DMS 273 treated with DMSO at 0.1 percent for 48 hours (cell line): ENCODE measurements at places on chromosomes 1 and 21.

DNA sequence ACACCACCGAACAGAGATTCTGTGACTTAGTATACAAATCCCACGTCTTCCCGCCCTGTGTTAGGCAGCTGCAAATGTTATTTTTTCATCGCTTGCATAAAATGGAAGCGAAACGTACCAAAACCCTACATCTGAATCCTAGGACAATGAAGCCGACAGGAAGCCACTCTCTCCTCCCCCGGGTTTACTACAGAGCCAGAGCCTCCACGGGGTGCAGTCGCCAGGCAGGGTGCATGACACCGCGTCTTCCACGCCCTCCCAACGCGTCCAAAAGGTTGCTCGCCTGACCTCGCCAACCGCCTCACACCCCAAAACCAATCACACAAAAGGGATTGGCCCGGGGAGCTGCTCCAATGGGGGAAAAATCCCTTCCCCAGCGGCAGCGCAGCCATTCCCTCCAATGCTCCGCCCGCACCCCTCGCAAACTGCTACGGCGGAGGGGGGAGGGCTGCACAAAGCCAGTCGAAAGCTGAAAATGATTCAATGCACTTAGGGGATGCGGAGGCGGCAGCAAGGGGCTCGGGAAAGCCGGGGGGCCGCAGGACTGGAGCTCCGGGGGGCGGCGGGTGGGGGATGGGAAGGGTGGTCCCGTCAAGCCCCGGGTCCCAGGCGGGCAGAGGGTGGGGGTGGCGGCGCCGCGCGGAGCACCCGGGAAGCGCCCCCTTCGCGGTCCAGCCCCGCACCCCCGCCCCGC lies 701 bp downstream of the CEP170 start:
- peak; percentile 31 for DNase-seq

DNA sequence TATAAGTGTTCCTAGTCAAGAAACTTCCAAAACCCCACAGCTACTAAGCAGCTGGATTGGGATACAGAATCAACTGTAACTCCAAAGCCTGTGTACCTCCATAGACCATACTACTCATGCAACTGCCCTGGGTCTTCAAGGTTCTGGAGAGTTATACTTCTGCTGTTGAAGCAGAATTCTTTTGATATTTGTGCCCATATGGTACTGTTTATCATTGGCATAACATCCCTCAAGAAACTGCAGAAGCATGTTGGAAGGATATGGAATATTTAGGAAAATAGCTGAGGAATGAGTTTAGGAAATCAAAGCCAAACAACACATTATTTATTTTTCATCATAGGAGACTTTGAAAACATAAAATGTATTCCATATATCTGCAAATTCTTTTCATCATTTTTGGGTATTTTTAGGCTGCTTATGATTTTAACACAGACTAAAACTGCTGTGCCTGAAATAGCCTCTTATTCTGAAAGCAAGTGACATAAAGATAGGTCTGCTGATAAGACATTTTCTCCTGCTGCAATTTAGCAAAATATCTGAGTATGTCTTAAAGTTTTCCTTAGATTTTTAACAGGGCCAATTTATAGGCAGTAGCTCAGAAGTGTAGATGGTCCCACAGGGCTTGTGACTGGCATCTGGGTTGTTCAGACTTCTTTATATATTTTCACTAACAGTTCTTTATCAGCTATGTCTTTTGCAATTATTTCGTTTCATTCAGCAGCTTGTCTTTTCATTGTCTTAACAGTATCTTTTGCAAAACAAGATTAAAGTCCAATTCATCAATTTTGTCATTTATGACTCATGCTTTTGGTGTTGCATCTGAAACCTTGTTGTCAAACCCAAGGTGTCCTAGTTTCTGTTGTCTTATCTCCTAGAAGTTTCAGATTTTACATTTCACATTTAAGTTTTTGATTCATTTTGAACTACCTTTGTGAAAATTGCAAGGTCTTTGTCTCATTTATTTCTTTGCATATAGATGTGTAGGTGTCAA lies 41.1 kb upstream of the ZNF124 start:
- DNase-seq, result no peak

- no peak for DNase-seq
Observed at GRCh38 chr1:216389774-216390173, 33.5 kb downstream of the USH2A start.

- DNase-seq, result no peak
Observed at GRCh38 chr1:157279138-157279801, 141.1 kb upstream of the ETV3 start.

- DNase-seq, result no peak
Observed at GRCh38 chr1:39333296-39333695, 128.8 kb downstream of the MACF1 start.
